ENCODE measurements at places on chromosomes 5 and 9.

GRCh38 chr9:7117676-7118561, 360.1 kb downstream of the KDM4C start:
- DNase-seq = no peak

GRCh38 chr5:74113927-74114326, 487.9 kb downstream of the ARHGEF28 start:
- no peak for DNase-seq

- DNase-seq = peak; percentile 75
Observed at GRCh38 chr5:135356522-135357318, 42.3 kb downstream of the MACROH2A1 start.

DNA sequence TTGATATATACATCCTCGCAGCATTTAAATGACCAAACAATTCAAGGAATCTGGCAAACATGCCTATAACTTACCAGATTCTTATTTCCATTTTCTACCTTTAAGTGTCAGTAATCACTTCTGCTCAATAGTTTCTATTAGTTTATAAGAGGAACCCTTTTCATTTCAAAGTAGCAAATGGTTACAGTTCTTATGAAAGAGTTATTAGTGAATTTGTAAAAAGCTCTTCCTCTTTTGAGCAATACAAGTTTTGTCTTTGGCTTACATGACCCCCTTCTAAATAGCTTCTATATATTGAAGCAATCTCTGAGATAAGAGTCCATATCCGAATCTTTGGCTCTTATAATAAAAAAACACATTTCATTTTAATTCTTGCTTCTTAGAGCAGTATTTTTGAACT, 42.0 kb downstream of the ELL2 start:
- DNase-seq = no peak

- peak; percentile 90 for DNase-seq
Observed at GRCh38 chr9:34185778-34186551, 7.1 kb downstream of the UBAP1 start.

DNA sequence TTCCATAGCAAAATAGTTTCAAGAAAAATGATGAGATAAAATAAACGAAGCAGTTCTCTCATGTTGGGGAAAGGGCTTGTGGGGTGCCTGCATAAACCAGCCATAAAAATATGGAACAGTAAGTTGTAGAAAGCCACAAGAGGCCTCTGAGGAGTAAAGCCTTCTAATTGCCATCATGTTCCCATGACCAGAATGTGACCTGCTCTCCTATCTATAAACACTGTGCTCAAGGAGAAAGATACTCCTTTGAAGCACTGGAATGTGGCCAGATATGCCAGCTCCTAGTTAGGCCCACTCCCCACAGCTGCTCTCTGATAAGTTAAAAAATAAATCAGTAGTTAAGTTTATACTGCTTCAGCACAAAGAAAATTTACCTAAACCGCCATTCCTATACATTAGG, 65.8 kb downstream of the SETX start:
- DNase-seq = no peak

Measured in EL (cell line).